HS-27A (cell line): ENCODE measurements at places on chromosomes 7 and 10.
A peak's percentile ranks its signal among the peaks of the same experiment; 100 is the strongest.

GRCh38 chr10:25017154-25017590 is 760 bp downstream of the THNSL1 start:
- DNase-seq: peak; percentile 9

GRCh38 chr7:141700848-141701371 is 1.1 kb downstream of the DENND11 start:
- DNase-seq: no peak

DNA sequence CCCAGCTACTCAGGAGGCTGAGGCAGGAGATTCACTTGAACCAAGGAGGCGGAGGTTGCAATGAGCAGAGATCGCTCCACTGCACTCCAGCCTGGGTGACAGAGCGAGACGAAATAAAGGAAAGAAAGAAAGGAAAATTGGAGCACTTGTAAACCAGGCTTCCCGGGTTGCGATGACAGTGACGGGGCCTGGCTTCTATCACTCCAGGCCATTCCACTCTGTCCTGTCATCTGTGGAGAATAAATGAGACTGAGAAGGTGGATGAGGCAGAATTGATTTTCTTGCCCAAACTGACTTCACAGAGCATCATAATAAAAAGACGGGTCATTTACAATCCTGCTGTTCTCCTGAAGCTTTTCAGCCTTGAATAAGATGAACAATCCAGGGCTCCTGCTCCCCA is 12.1 kb upstream of the KPNA7 start:
- no peak for DNase-seq

GRCh38 chr10:31829776-31830175 is 98.9 kb downstream of the ARHGAP12 start:
- no peak for DNase-seq
